ENCODE measurements at places on chromosomes 3 and 15. TPM values are rescaled to one million over a fixed set of nuclear protein-coding genes. Genes with fewer than 3 reads are reported as not detected.

DNA sequence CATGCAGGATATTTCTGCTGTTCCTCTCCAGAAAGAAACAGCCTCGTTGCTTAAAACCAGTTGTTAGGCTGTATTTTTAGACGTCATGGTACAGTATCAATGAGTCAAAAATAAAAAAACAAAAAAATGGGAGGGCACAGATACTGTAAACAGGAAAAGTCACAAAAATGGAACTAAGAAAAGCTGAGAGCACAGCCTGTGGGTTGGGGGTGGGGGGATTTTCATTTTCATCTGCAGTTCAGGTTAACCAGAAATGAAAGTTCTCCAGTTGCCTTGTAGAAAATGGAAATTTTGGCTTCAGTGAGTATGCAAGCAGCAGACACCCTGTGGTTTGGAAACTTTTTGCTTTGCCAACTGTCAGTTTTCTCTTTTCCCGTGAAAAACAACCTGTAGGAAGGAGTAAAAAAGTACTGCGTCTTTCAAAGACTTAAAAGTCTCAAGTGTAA, 59.0 kb downstream of the FRMD4B start:
- DNase-seq: no peak

DNA sequence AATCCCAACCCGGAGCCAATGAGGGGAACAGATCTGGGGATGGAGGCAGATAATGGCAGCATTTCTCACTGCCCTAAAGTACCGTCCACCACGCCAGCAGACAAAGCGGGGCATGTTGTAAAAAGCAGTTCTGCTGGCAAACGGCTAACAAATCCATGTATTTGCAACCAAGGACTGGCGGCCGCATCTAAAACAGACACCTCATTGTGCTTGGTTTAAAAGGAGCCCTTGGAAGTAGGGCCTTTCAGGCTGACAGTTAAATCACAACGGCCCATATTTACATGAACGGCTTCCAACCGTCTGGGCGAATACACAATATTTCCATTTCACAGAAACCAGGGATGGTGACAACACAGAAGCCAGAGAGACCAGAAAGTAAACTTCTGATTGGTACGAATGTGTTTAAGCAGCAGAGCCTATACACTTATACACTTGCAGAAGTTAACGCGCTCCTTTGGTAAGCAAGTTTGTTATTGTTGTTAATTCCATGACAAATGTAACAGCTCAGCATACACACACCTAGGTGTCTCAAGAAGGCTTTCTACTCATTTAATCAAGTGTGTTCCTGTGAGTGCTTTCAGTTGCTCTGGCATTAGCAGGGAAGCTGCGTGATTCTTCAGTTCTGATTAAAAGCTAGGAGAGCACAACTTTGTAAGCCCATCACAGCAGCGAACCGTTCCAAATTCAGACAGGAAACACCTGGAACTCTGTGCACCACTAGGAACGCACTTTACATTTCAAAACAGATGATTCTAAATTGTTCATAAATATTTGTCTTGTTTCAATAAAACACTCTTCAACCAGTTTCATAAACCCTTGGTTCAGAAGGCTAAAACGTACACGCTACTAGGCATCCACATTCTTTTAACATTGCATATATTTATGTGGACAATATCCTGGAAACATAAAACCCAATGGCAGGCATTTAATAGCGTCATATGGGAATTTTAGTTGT, 112.9 kb downstream of the PDZRN3 start:
- no peak for DNase-seq

- no peak for DNase-seq
Observed at GRCh38 chr3:141241616-141242376, 10.2 kb downstream of the PXYLP1 start.

DNA sequence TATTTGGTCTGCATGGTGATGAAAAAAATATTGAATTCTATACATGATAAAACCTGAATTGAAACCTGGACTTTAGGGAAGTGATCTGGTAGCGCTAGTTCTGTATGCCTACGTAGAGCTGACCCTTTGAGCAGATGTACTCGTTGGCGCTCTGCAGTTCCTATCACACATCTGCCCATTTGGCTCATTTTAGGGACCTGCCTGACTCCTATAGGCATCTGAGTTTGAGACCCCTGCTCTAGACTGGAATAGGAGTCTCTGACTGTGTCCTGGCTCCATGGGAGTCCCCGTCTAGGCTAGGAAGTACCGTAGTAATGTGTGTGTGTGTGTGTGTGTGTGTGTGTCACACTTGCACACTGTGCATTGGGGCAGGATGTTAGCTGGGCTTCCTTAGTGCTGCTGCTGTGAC, 21.2 kb downstream of the STARD5 start:
- DNase-seq: no peak

- DNase-seq: no peak
Observed at GRCh38 chr3:7695049-7695448, 806.6 kb upstream of the LMCD1 start.

GRCh38 chr3:39810647-39811161, 1.3 kb downstream of the MYRIP start:
- DNase-seq: no peak

GRCh38 chr3:183018421-183019192, 38.3 kb upstream of the DCUN1D1 start:
- DNase-seq: no peak

- DNase-seq: no peak
Observed at GRCh38 chr15:77287385-77287784, 132.5 kb downstream of the PEAK1 start.

GRCh38 chr3:113516115-113516505, 1.2 kb upstream of the SPICE1 start:
- DNase-seq: no peak

Gene SLC28A1
- 8.5 TPM for polyA plus RNA-seq

Gene H1-8
- not detected for polyA plus RNA-seq

Gene TTC23
- polyA plus RNA-seq: 30.7 TPM

Gene ITPKA
- polyA plus RNA-seq: 0.19 TPM

Gene DNAJC13
- polyA plus RNA-seq: 48.0 TPM
